ENCODE measurements at places on chromosomes 1 and 21.

GRCh38 chr1:63442141-63442475, 74.7 kb downstream of the ALG6 start:
- no peak for DNase-seq

DNA sequence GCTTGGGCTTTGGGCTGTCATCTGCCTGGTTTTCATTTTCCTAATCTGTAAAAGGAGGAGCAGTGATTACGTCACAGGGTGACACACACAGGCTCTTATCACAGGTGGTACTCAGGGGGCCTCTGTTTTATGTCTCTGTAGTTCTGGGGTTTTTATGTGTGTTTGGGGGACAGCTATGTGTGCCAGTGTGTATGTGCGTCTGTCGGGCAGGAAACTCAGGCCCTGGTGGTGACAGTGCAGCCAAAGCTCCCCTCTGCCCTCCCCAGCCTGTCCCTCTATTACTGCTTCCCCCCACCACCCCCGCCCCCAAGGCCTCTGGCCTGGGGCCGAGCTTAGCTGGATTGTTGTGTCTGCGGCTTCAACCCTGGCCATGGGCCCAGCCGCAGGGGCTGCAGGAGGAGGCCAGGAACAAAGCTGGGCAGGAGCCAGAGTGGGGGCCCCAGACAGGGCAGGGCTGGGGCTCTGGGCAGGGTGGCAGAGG, 13.3 kb downstream of the MFAP2 start:
- no peak for DNase-seq

- no peak for DNase-seq
Measured at GRCh38 chr1:90046635-90047034, 51.7 kb downstream of the ZNF326 start.

DNA sequence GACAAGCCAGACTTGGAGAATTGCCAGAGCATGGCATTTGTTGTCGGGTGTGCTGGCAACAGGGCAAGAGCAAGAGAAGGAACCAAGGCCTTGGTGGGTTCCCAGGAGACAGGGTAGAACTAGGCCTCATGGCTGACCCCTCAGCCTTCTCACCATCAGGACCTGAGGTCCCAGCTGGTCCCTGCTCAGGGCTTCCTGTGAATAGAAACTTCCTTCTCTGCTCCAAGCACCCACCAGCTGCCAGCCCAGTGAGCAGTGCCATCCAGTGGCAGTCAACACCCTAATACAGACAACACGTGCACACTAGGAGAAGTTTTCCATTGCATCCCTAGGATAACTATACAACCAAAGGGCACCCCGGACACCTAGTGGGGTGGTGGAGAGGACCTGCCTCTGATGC, 22.8 kb downstream of the S100A6 start:
- no peak for DNase-seq

DNA sequence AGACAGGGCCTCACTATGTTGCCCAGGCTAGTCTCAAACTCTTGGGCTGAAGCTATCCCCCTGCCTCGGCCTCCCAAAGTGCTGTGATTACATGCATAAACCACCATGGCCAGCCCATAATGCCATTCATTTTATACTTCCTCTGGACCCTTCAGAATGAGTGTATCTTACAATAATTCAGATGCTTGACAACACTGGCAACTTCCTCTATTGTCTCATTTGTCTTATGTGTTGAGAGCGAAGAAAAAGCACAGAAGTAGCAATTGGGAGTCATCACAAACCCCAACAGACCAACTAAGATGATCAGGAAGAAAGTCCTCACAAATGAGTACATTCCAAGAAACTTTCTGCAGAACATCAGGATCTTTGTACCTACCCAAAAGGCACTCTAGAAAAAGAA, 191.9 kb downstream of the RERE start:
- DNase-seq, result no peak
